ENCODE measurements at places on chromosomes 1 and 21.
A peak's percentile ranks its signal among the peaks of the same experiment; 100 is the strongest.

DNA sequence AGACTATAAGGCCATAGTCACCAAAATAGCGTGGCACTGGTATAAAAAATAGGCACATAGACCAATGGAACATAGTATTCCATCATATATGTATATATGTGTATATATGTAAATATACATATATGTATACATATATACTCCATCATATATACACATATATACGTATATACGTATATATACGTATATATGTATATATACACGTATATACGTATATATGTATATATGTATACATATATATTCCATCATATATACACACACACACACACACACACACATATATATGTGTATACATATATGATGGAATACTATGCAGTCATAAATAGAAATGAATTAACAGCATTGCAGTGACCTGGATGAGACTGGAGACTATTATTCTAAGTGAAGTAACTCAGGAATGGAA, 204.6 kb downstream of the LTN1 start:
- DNase-seq, result no peak

- DNase-seq, result no peak
Measured at GRCh38 chr21:14567331-14568279, 21.5 kb upstream of the SAMSN1 start.

GRCh38 chr1:156176610-156177210, 17.2 kb upstream of the SLC25A44 start:
- no peak for DNase-seq

DNA sequence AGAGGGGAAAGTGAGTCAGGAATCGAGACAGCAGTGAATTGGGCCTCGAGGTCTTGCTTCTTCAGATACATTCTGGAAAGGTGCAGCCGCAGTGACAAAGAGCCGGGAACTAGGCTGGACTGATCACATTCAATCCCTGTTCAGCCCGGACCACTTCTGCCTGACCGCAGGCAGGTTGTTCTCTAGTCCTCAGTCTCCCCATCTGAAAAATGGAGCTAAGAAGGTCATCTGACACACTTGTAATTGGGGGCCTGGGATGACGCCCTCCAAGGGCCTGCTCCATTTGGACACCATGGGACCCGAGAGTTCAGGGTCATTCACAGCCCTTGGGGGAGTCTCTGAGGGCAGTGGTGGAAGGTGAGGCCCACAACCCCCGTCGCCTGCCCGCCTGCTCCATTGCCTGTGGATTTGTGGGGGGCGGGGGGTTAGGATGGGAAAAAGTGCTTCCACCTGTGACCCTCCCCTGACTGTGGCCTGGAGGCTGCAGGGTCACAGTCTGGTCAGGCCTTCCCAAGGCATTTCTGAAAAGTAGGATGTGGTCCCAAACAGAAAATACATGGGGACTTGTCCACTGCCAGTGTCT, 87.9 kb upstream of the CSF3R start:
- no peak for DNase-seq

- DNase-seq, result no peak
Measured at GRCh38 chr21:45790427-45790826, 146.9 kb downstream of the PCBP3 start.

DNA sequence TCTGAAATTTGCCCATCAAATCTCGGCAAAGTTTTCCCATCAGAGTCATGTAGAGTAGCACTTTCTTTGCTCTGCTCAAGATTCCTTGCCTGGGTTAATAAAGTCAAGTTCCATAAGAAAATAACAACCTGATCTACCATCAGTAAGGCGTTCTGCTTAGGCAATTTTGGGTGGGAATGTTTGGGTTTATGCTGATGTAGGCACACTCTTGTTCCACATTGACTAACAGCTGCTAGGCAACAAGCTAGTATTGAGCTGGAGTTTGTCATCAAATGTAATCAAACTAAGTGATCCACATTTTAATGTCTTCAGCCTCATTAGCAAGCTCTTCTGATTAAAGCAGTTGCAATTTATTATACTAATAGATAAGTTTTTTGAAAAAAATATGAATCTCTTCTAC, 12.1 kb upstream of the HMCN1 start:
- no peak for DNase-seq

GRCh38 chr1:180633057-180634056, 1.5 kb downstream of the XPR1 start:
- peak; percentile 40 for DNase-seq

- DNase-seq, result no peak
Measured at GRCh38 chr1:238005116-238005515, 114.4 kb upstream of the ZP4 start.

GRCh38 chr21:16650714-16651366, 862.0 kb upstream of the CXADR start:
- DNase-seq, result no peak

GRCh38 chr21:38301321-38302214, 44.8 kb downstream of the KCNJ15 start:
- no peak for DNase-seq

Data from eye (tissue), 1 donor.